ENCODE measurements at places on chromosomes 2 and 18. TPM values are rescaled to one million over a fixed set of nuclear protein-coding genes. Genes with fewer than 3 reads are reported as not detected.

GRCh38 chr2:62054029-62054791 lies 141.7 kb upstream of the B3GNT2 start:
- H3K36me3 ChIP-seq: no peaks in the 10 kb centered on the region
- H3K4me3 ChIP-seq: no peak overlapping the region
- no peak overlapping the region for H3K27ac ChIP-seq
- DNase-seq: no peak
- peaks cover 6% of the 10 kb centered on the region for H3K4me1 ChIP-seq
- no peaks in the 10 kb centered on the region for H3K27me3 ChIP-seq

GRCh38 chr2:150522269-150522668 lies 34.8 kb upstream of the RND3 start:
- H3K4me1 ChIP-seq: no peaks in the 10 kb centered on the region
- no peak overlapping the region for H3K27ac ChIP-seq
- no peak overlapping the region for H3K4me3 ChIP-seq
- DNase-seq: no peak
- H3K27me3 ChIP-seq: no peaks in the 10 kb centered on the region
- no peaks in the 10 kb centered on the region for H3K36me3 ChIP-seq

DNA sequence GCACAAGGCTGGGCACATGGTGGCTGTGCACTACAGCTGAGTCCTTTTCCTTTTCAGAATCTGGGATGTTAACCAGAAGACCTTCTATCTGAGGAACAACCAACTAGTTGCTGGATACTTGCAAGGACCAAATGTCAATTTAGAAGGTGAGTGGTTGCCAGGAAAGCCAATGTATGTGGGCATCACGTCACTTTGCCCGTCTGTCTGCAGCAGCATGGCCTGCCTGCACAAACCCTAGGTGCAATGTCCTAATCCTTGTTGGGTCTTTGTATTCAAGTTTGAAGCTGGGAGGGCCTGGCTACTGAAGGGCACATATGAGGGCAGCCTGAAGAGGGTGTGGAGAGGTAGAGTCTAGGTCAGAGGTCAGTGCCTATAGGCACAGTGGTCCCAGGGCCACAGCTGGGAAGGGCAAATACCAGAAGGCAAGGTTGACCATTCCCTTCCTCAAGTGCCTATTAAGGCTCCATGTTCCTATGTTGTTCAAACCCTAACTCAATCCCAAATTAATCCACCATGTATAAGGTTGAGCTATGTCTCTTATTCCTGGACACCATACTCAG lies 2.2 kb downstream of the IL1RN start:
- H3K36me3 ChIP-seq: no peaks in the 10 kb centered on the region
- DNase-seq: no peak
- no peaks in the 10 kb centered on the region for H3K4me1 ChIP-seq
- no peak overlapping the region for H3K27ac ChIP-seq
- H3K4me3 ChIP-seq: no peak overlapping the region

GRCh38 chr2:27958711-27959378 lies 68.3 kb downstream of the BABAM2 start:
- H3K27ac ChIP-seq: no peak overlapping the region
- no peak overlapping the region for H3K4me3 ChIP-seq
- no peaks in the 10 kb centered on the region for H3K36me3 ChIP-seq
- no peak for DNase-seq
- H3K27me3 ChIP-seq: no peaks in the 10 kb centered on the region
- peaks cover 28% of the 10 kb centered on the region for H3K4me1 ChIP-seq

GRCh38 chr2:217901835-217902378 lies 100.9 kb downstream of the TNS1 start:
- DNase-seq: no peak
- H3K36me3 ChIP-seq: no peaks in the 10 kb centered on the region
- H3K4me3 ChIP-seq: no peak overlapping the region
- no peaks in the 10 kb centered on the region for H3K27me3 ChIP-seq

- H3K4me3 ChIP-seq: no peak overlapping the region
- H3K36me3 ChIP-seq: no peaks in the 10 kb centered on the region
- no peak overlapping the region for H3K27ac ChIP-seq
- H3K27me3 ChIP-seq: no peaks in the 10 kb centered on the region
- H3K4me1 ChIP-seq: no peaks in the 10 kb centered on the region
Observed at GRCh38 chr2:173496746-173497145, 142.1 kb downstream of the CDCA7 start.

The IL37 gene
- 0.22 TPM for total RNA-seq

The ANKRD62 gene
- not detected for total RNA-seq

The TRAPPC8 gene
- total RNA-seq: 15.4 TPM
